Activated CD8-positive, alpha-beta memory T cell treated with anti-CD3 and anti-CD28 coated beads for 1 hour (primary cell): ENCODE measurements at places on chromosomes 7 and 10.

GRCh38 chr10:11520892-11521291, 90.6 kb downstream of the USP6NL start:
- no peak for DNase-seq

GRCh38 chr10:73788864-73789658, 3.7 kb downstream of the ZSWIM8 start:
- no peak for DNase-seq

DNA sequence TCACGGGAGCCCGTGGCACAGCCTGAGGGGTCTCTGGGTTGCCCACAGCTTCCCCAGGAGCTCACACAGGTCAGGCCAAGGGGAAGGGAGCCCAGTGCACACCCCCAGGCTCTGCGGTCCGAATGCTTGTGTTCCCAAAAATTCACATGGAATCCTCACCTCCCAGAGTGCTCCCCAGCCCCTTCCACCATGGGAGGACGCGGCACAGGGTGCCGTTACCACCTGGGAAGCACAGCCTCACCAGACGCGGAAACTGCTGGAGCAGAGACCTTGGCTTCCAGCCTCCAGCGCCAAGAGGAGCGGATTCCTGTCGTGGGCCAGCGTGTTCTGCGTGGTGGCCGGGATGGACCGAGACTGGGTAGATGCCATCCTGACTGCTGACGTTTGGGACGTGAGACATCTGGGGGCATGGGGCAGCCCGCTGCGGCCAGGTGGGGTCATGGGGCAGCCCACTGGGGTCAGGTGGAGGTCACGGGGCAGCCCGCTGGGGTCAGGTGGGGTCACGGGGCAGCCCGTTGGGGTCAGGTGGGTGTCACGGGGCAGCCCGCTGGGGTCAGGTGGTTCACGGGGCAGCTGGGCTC, 149.4 kb downstream of the WDR37 start:
- DNase-seq, result no peak

GRCh38 chr7:26912338-26912737, 47.9 kb upstream of the SKAP2 start:
- DNase-seq, result no peak

DNA sequence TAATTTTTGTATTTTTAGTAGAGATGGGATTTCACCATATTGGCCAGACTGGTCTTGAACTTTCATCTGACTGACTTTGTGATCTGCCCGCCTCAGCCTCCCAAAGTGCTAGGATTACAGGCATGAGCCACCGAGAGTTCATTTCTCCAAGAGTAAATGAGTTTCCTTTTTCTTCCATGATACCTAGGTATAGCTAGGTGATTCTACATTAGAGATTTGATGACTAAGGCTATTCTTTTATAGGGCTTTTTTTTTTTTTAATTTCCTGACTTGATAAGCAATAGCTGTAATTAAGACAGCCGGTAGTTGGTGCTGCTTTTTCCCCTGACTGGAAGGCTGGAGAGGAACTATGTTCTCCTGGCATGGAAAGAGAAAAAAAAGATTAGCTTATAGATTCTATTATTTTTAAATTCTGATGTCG, 3.3 kb downstream of the PTPN12 start:
- no peak for DNase-seq

DNA sequence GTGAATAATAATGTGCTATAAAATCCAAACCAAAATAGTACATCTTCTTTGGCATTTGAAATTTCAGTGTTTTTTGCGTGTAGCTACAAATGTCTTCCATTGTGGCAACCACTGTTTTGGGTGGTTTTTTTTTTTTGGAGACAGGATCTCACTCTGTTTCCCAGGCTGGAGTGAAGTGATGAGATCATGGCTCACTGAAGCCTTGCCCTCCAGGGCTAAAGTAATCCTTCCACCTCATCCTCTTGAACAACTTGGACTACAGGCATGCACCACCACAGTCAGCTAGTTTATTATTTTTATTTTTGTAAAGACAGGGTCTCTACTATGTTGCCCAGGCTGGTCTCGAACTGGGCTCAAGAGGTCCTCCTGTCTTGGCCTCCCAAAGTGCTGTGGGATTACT, 455.1 kb downstream of the AUTS2 start:
- no peak for DNase-seq

GRCh38 chr7:137003566-137003965, 135.1 kb downstream of the CHRM2 start:
- no peak for DNase-seq

- no peak for DNase-seq
These were observed 25.1 kb downstream of the SNX8 start for GRCh38 chr7:2289111-2289586.

DNA sequence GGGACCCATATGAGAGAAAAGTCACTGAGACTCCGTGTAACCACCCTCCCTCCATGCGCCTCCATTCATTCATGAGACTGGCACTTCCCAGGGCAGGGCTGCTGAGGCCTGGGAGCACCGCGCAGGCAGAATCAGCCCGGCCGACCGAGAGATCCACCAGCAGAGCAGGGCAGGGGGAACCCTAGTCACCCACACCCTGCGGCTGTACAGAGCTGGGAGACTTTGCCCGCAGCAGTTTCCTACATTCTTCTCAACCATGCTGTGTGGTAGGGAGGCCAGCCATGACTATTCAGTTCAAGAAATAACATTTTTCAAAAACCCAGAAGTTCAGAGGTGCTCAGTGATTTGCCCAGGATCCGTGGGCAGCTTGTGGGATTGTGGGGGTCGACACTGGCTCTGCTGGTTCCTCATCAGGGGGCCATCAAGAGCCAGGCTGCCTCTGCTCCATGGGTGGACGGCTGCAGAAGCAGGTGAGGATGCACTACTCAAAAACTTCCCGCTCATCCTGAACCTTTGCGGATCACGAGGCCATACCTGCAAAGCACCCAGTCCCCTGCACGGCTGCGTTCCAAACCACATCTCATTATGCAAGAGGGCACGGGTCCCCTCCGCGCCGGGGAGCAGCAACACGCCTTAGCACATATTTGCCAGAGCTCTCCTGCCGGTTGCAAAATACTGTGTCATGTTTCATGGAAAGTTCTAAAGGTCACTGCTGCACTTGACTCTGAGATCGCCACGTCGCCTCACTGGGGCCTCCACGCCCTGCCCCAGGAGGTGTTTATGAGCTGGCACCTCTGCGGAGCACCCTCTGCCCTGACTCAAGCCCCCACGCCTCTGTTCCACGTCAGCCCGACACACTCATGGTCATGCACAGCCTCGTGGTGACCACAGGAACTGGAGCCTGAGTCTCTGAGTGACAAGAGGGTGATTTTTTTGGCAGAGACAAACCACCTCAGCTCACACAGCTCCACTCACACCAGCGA, 132.0 kb downstream of the PRKAG2 start:
- no peak for DNase-seq

DNA sequence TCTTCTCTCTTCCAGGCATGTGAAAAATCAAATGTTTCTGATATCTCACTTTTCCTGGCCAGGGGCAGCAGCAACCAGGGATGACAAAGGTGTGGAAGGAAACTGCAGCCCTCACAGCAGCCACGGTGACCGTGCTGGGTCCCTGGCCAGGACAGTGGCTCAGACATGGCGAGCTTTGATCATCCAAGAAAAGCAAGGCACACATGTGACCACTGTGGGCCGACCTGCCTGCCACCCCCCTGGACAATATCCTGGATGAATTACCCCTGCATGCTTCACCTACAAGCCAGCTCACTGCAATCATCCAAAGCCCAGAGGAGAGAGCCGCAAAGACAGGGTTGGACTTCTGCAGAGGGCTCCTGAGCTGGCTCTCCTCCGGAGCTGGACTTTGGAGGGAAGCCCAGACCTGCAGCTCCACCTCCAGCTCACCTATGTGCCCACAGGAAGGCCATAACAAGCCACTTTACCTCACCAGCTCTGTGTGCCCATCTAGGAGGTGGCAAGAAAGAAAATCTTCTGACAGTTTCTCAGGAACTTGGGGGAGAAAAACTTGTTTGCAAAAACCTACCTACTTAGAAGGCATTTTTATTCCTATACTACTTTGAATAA, 2.7 kb downstream of the CHST15 start:
- no peak for DNase-seq

GRCh38 chr10:51596695-51597094, 102.7 kb downstream of the CSTF2T start:
- DNase-seq, result no peak

GRCh38 chr7:123652406-123652805, 3.3 kb upstream of the LMOD2 start:
- no peak for DNase-seq

DNA sequence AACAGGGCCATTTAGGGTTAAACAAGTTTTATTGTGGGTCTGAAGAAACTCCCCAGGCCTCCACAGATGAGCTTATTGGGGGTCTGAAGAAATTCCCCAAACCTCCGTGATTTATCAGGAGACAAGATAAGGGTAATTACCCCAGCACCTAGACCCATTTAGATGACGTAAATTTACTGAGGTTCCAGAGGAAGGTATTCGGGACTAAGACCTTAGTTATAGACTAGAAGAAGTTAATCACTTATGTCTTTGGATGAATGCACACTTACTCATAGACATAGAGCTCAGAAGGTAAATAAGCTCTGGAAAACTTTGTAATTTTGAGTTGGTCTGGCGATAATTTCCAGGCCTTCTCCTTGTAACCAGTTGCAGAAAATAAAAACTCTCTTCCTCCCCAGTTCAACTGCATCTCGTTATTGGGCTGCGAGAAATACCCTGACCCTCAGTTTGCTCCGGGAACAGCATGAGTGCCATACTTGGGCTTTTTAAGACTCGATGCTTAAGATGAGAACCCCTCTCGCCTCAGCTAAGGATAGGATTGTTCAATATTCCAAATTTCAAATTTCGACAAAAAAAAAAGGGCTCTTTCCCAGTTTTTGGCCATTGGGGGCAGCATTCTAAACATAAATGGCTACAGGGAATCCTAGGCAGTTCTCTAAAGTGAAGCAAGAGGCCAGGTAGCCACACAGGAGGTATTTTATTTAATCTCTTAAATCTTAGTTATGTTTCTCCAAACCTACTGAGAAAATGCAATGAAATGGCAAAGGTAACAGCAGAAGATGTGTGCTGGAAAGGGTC, 74.7 kb upstream of the PFKP start:
- no peak for DNase-seq

GRCh38 chr10:70582793-70583668, 19.5 kb downstream of the PRF1 start:
- no peak for DNase-seq

GRCh38 chr10:3251172-3251571, 78.6 kb upstream of the PITRM1 start:
- DNase-seq, result no peak

GRCh38 chr10:17112566-17112965, 17.0 kb downstream of the CUBN start:
- no peak for DNase-seq

GRCh38 chr7:125357676-125358455, 428.2 kb upstream of the POT1 start:
- DNase-seq, result no peak

- no peak for DNase-seq
These were observed 712 bp downstream of the ITPRIP start for GRCh38 chr10:104337521-104337984.

GRCh38 chr10:100847440-100847839, 65.3 kb upstream of the SLF2 start:
- no peak for DNase-seq

DNA sequence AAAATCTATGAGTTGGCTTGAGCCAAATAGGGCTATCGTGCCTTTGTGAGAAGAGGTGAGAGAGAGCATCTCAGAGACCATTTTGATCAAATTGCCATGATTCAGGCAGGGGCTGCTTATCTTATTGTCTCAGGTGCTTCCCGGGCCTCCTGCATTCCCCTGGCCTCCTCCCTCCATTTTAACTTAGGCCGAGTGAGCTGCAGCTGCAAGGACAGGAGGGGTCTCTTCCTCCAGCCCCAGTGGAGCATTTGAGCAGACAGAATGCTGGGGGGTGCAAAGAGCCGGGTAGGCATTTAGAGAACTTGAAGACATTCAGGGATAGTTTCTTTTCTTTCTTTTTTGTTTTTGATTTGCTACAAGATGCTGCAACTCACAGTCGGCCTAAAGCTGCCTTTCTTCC, 59.0 kb downstream of the BUB3 start:
- no peak for DNase-seq

- DNase-seq, result no peak
These were observed 106.5 kb upstream of the ANK3 start for GRCh38 chr10:60496181-60496580.

DNA sequence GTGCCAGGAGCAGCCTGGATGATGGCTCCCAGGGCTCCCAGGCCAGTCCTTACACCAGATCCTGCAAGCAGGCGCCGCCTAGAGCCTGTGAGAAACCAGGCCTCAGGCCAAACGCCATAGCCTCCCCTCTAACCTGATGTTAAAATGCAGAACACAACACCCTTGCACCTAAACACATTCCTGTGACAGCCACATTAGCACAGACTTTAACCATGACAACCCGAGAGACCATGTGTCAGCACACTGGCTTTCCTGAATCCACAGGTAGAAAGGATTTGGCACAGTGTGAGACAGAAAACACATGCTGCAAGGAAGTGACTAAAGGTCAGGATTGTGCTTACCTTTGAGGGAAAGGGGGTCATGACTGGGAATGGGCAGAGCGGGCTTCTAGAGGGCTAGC, 59.9 kb downstream of the SGMS1 start:
- DNase-seq, result no peak

DNA sequence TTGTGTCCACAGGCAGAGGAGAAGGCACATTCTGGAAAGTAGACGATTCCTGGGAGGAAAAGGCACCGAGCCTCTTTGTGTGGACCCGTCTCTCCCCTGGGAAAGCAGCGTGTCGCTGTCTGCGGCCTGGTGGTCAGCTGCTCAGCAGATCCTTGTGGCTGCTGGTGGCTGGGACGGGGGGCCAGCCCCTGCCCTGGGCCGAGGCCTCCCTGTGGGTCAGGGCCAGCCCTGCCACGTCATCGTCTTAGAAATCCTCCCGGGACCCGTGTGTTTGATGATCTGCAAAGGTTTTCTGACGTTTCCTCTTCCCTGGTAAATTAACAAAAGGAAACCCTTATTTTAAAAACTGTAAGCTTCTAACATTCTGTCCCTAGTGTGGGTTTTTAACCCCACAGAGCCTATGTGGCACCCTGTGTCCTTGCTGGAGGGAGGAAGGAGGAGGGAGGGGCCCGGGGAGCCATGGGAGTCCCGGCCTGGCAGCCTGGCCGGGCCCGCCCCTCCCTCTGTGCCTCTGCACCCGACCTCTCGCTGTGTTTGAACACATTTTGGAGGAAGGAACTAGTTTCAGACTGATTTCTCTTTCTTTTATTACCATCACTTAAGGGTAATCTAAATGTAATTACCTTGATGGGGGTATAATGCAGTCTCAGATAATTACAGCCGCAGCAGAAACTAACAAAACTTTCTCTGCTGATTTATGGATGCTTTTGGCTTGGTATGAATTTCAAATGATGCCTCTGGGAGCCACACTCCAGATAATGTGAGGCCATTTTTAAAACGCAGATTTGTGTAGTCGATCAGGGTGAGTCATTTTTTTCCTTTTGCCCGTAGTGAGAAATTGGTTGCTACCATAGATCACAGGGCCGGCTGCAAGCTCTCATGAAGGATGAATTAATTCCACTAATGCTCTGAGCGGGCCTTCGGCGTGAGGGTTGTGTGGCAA, 85.5 kb downstream of the NKX6-2 start:
- DNase-seq, result no peak

DNA sequence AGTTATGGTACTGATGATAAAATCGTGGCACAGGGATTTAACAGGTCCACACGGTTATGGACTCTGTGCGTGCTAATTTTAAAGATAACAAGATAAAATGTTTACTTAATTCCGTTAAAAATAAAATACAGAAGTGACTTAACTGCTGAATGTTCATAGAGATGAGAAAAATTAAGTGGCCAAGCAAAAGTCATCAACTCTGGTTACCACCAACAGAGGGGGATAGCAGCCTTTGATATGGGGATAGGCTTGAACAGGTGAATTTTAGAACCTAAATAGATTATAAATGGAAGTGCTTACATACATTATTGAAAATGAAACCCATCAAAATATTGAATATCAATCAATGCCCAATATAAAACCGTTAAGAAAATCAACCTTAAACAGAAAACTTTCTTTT, 245.0 kb downstream of the WDR37 start:
- no peak for DNase-seq
